Liver (tissue), 10 donors: ENCODE measurements at places on chromosomes 4 and X.

DNA sequence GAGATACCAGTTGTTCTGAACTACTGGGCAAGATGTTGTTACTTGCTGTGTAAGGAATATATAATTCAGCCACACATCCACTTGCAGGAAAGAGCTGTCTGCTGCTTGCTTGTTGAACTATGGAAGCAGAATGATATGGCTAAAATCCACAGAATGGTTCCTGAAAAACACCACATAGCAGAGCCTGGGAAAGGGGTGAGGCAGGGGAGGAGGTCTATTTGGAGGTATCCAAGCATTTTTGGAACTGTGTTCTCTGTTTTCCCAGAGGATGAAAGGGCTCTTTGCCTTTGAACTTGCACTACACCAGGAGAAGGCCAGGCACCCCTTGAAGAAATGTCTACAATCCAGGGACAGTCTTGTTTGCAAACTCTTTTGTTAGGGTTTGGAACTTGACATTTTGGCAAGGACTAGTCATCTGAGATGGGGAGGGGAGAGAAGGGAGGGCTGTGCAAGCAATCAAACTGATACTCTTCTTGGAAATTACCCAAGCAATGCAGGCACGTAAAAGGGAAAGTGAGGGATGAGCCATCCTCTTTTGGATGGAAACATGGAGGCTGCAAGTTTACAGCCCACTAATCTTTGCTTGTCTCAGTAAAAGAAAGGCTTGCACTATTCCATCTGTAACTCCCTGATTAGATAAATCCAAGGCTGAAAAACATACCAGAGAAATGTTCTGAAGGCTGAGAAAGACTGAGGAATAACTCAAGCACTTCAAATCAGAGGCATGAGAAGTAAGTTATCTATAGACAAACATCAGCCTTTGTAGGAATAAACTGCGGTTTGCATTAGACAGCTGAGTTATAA lies 141.0 kb downstream of the TSPAN5 start:
- DNase-seq, result no peak

GRCh38 chr4:145098675-145099037 lies 545 bp downstream of the ABCE1 start:
- DNase-seq, result no peak

DNA sequence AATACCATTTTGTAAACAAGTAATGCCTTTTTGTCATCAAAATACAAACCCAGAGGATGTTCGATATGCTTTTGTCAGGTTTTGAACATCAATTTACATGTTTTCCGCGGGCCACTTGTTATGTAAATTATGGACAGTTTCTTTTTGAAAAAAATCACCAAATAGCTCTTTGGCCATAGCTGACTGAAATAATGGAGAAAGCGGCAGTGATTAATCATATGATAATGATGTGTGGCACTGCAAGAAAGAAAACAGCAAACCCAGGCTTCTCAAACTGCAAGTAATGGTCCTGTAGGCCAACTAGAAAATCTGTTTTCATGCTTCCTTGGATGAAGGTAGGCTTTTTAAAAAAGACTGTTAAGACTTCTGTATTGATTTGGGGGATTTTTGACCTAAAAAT lies 15.6 kb upstream of the SCML1 start:
- DNase-seq, result no peak

GRCh38 chr4:176526704-176527103 lies 206.9 kb downstream of the SPCS3 start:
- no peak for DNase-seq

DNA sequence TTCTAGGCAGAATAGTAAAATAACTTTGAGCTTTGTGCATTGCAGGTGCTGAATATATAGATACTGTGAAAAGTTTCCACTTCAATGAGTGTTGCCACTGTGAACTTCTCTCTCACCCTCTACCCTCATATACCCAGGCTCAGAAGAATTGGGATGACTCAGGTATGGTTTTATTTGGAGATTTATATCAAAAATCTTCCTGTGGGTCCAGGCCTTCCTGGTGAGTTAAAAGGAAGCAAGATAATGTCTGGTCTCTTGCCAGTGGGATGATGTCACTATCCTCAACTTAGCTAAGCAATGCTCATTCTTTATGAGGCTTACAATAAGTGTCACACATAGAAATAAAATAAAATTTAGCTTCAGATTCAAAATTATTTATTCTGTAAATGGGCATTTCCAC lies 153.3 kb upstream of the TENT5D start:
- DNase-seq, result no peak

DNA sequence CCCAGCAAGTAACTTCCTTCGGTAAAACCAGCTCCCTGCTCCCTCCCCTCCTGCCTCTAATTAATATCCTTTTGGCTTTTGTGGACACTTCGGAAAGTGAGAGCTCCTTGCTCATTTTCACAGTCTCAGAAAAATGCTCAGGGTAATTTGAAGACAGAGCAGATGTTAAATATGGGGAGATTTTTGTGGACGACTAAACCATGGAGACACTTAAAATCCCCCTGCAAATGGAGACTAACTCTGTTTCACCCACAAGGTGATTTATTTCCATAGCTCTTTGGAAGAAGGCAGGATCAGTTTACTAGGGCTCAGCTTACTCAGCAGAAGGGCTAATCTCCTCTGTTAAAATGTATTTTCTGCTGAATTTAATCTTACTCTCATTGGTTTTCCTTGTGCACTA lies 12.2 kb upstream of the AMOT start:
- no peak for DNase-seq

DNA sequence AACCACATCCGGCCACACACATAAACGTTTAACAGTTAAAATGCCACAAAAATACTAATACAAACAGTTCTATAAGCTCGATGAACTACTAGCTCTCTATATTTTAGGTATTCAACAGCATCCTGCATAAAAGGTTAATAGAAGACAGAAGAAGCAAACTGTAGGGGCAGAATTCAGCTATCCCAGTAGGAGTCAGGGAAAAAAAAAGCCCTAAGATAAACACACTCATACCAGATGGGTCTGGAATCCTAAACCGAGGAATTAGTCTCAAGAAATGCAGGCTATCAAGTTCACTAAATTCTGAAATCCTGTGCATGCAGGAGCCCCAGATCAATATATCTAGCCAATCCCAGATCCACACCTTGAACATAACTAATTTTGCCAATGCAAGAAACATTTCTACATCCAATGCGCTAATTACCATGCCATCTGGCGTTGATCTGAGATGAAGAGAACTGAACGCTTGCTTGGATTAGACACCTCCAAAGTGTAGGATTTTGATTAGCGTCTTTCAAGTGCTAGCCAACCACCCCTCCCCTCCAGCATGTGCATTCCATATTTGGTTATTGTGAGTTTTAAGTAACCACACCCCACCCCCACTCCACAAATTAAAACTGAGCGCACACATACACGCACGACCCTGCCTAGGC lies 512.2 kb upstream of the INTU start:
- DNase-seq, result no peak

- DNase-seq, result no peak
Measured at GRCh38 chr4:135240796-135241195, 1039.2 kb upstream of the PABPC4L start.
